Smooth muscle cell of the pulmonary artery (primary cell): ENCODE measurements at places on chromosomes 5 and 9. TPM values are rescaled to one million over a fixed set of nuclear protein-coding genes. Genes with fewer than 3 reads are reported as not detected.

The PPP2CA gene
- total RNA-seq = 68.2 and 70.4 TPM in 2 replicates

The CERCAM gene
- 338 and 365 TPM in 2 replicates for total RNA-seq

The MELK gene
- 4.8 and 9.6 TPM in 2 replicates for total RNA-seq

The C9orf50 gene
- 0.26 and 0.33 TPM in 2 replicates for total RNA-seq

The AFAP1L1 gene
- 5.5 and 14.9 TPM in 2 replicates for total RNA-seq

The GLIPR2 gene
- 18.8 and 27.0 TPM in 2 replicates for total RNA-seq

The LYSMD3 gene
- 14.8 and 26.1 TPM in 2 replicates for total RNA-seq
